Psoas muscle (tissue), 8 donors: ENCODE measurements at places on chromosomes 2 and 18. TPM values are rescaled to one million over a fixed set of nuclear protein-coding genes. Genes with fewer than 3 reads are reported as not detected.

The CNDP1 gene
- not detected for total RNA-seq

The KCNS3 gene
- total RNA-seq: 14.6 TPM

The ATP8B1 gene
- total RNA-seq: 2.5 TPM

The ANKAR gene
- total RNA-seq: 8.7 TPM

The CRYBA2 gene
- total RNA-seq: not detected
